ENCODE measurements at places on chromosomes 3 and 15. TPM values are rescaled to one million over a fixed set of nuclear protein-coding genes. Genes with fewer than 3 reads are reported as not detected.

The GPR171 gene
- total RNA-seq, result 10.6 TPM

The TMEM108 gene
- 0.10 TPM for total RNA-seq

The ACSBG1 gene
- 0.52 TPM for total RNA-seq

The TRIM71 gene
- total RNA-seq, result 0.10 TPM

The GPR176 gene
- 0.21 TPM for total RNA-seq

All from mononuclear cell (primary cell).